ENCODE measurements at places on chromosomes 6 and 20.

DNA sequence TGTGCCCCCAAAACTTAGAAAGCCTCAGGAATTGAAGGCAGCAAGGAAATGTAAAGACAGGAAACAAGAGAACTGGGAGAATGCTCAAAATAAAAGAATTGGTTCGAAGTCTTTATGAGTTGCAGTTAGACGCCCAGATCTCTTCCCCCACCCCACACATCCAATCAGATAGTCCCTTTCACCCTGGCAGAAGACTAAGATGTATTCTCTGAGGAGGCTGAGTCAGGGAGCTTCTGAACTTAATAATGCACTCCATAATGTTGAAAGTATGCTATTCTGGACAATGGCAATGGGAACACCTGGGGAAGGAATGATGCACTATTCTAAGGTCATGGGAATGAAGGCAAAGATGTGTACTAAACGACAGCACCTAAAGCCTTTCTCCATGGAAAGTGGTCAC, 173.6 kb downstream of the MTFR2 start:
- DNase-seq: no peak

DNA sequence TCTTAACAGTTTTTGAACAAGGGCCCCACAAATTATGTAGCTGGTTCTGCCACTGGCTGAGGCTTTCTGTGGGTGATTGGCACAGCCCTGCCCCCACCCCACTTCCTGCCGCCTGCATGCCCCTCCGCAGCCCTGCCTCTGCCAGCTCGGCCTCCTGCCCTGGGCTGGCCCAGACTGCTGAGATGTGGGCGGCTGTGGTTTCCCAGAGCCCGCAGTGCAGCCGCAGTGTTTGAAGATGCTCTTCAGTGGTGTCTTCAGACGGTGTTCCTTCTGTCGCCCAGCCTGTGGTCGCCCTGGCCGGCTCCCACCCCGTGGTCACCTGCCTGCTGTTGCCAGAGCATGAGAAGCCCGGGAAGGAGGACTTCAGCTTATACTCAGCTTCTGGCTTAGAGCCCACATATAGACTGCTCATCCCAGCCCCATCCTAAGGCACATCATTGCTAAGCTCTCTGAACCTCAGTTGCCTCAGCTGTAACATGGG, 154.3 kb downstream of the VEGFA start:
- peak; percentile 60 for DNase-seq

DNA sequence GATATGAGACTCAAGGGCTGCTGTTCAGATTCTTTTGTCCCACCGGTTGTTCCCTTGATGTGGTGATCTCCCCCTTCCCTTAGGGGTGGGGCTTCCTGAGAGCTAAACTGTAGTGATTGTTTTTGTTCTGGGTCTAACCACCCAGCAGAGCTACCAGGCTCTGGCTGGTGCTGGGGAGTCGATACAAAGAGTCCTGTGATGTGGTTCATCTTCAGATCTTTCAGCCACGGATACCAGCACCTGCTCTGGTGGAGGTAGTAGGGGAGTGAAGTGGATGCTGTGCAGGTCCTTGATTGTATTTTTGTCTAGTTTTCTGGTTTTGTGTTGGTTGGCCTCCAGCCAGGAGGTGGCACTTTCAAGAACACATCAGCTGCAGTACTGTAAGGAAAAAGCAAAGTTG, 801.6 kb downstream of the EPHA7 start:
- DNase-seq: no peak

GRCh38 chr6:121504227-121504626, 68.8 kb downstream of the GJA1 start:
- no peak for DNase-seq

DNA sequence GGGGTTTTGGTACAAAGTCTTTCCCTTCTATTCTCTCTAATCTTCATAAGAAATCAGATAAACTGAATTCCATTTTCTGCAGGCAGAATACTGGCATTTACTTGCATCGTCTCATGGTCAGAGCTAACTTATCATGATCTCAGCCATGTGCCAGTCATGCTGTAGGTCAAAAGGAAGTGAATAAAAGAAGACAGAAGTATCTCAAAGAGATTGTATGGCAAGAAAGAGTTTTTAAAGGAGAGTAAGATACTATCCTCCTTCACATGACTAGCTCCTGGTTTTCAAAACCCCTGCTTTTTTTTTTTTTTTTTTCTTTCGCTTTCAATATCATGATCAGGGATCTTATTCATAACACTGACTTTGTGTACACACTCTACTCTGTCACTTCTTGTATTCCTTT, 398.3 kb downstream of the C6orf118 start:
- no peak for DNase-seq

DNA sequence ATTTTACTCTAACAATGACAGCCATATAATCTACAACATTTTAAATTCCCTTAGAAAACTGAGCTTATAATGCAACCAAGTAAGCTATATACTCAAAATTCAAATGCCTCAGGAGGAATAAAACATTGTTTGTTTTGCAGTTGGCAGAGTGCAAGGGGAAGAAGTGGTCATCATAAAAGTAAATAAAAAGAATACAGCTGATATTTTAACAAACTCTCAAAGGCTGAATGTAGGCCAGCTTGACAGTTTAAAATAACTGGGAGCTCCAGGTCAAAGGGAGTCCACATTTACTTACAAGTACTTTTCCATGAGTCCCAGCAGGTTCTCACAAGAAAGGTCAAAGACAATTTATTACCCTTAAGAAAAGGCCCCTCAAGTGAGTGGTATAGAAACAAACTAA, 589.8 kb downstream of the BCKDHB start:
- no peak for DNase-seq

- DNase-seq: no peak
Observed at GRCh38 chr6:52707963-52708680, 37.2 kb downstream of the TMEM14A start.

DNA sequence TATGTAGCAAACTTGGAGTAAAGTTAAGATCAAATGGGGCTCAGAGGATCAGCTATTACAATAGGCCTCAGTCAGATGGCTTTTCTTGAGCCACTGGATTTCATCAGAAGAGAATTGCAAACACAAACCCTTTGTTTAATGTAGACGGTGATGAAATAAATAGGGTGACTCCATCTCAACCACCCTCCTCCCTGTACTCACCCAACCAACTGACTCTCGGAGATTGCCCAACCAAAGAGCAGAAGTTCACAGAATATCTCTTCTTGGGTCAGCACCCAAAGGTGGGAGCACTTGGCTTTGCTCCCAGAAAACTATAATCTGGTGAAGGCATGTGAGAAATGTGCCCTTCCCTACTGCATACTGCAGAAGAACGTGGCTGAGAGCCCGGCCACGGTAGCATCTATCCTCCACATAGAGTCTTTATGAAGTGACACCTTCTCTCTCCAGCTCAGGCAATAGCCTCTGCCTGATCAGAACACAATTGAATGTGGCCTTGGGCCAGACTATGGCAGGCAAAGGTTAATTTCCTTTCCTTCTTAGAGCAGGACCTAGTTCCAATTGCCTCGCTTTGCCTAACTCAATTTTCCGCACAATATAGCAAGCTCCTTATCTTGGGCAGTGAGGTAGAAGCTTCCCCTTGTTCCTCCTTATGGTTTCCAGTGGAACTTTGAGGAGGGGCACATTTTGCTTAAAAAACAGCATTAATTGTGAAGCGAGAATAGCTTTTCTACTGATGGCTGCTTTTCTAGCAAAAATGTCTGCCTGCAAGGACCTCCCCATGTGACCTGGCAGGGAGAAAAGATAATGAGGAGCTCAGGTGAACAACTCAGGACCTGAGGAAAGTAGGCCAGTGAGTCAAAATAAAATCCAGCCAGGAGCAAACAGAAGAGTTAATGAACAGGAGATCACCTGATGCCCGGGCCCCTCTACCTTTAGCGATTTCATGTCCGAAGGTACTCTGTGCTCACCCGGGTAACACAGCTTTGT, 79.4 kb downstream of the GFOD1 start:
- no peak for DNase-seq

DNA sequence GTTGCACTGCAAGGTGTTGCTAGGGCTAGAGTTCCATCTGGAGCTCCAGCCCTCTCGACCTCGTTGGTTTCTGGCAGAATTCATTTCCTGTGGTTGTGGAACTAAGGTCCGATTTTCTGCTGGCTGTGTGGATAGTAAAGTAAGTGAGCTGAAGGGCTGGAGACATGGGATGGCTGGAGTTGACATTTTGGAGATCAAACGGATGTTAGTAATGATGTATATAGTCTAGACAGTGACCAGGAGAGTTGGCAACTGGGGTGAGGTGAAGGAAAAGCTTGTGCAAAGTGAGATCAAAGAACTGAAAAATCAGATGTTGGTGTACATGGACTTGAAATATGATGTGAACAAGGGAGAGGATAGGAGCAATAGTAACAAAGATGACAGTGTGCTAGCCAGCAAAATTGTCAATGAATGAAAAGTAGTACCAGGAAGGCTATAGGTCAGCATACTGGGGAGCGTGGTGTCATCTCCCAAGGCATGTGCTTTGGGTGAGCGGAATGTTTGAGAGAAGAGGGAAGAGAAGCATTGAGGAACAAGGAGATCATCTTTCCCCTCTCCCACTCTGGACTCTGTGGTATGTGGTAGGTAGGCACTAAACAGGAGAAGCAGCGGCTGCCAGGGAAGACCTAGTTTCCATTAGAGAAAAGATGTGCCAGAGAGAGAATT, 7.8 kb downstream of the QRSL1 start:
- DNase-seq: no peak

DNA sequence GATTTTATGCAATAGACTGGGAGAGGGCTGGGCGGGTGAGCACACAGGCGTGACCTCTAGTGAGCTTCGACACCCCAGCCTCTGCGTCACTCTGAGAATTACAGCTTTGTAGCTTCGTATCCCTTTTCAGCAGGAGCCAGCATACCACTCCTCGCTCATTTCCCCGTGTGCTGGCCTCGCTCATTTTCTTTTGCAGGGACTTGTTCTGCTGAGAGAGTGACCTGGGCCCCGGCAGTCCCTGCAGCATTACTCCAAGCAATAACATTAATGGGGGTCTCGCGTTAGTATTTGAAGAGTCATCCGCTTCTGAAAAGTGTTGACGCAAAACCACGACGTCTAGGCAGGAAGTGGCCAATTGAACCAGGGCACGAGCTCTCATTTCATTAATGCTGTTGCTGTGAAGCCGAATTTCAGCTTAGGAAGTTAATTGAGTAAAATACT, 193.7 kb downstream of the QKI start:
- DNase-seq: no peak

DNA sequence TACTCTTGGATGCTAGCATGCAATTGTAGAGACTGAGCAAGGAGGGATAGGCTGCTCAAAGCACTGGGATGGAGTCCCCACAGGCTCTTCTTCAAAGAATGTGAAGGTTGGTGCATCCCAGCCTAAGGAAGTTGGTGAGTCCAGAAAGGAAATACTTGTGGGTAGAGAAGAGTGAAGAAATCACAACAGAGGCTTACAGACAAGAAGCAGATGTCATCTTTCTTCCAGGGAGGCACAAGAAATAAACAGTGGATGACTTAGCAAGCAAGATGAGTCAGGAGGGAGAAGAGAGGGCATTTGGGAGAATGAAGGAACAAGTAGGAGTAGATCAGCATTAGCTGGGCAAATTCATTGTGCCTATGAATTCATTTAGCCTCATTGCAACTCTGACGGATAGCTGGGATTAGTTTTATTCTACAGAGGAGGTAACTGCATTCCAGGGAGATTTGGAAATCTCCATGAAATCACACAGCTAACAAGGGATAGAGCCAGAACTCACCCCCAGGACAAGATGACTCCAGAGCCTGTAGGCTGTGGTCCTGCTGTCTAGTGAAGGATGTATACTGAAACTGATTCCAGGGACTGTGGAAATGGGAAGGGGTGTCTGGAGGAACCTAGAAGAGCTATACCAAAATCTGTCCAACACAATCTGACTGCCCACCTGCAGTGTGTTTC, 125.8 kb upstream of the SPTLC3 start:
- no peak for DNase-seq

DNA sequence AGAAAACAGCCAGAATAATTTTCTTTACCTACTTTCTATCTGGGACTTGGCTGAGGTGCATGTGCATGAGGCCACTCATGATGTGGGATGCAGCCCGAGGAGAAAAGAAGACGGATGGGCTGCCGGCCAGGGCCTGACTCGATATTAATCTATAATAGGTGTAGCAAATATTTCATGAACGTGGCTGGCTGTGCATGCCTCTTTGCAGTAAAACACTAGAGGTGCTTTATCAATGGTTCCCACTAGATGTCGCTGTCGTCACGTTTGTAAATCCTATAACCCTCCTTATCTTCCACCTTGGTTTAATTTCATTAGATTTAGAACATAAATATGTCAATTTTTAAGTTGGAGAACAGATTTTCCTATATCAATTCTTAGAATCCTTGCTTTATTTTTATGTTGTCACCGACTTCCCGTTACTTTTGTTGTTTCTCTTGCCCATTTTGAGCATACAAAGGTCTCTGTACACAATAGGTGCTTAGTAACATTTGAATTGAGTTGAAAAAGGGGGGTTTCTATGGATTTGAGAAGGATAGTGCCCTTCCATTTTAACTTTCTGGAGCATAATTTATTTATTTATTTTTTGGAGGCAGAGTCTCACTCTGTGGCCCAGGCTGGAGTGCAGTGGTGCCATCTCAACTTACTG, 19.6 kb upstream of the FERMT1 start:
- peak; percentile 48 for DNase-seq

- DNase-seq: no peak
Observed at GRCh38 chr6:52124126-52125121, 37.0 kb upstream of the PKHD1 start.

DNA sequence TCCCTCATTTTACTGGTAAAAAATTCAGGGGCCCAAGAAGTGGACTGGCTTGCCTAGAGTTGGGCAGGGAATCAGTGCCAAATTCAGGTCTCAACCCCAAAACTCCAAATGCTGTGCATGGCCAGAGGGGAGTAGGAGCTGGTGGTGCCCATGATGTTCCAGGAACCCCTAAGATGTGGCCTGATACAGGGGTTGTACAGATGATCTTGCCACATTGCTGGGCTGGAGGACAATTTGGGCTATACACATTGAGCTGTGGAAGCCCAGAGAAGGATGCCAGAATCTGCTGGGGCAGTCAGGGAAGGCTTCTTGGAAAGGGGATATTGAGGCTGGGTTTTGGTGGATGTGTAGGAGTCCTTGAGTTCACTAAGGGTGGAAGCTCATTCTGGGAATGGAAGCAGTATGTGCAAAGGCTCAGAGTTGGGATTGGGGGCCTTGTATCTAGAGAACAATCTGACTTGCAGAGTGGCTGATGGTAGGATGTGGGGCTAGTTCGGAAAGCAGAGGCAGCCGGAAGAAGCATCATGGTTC, 38.0 kb upstream of the APCDD1L start:
- DNase-seq: no peak

- DNase-seq: peak; percentile 55
Observed at GRCh38 chr20:36439040-36439730, 102.1 kb upstream of the MYL9 start.
